ENCODE measurements at places on chromosomes 1 and 21.

- no peak for DNase-seq
Observed at GRCh38 chr1:2119886-2120285, 69.7 kb downstream of the PRKCZ start.

- DNase-seq, result no peak
Observed at GRCh38 chr1:245999697-246000637, 507.1 kb downstream of the SMYD3 start.

DNA sequence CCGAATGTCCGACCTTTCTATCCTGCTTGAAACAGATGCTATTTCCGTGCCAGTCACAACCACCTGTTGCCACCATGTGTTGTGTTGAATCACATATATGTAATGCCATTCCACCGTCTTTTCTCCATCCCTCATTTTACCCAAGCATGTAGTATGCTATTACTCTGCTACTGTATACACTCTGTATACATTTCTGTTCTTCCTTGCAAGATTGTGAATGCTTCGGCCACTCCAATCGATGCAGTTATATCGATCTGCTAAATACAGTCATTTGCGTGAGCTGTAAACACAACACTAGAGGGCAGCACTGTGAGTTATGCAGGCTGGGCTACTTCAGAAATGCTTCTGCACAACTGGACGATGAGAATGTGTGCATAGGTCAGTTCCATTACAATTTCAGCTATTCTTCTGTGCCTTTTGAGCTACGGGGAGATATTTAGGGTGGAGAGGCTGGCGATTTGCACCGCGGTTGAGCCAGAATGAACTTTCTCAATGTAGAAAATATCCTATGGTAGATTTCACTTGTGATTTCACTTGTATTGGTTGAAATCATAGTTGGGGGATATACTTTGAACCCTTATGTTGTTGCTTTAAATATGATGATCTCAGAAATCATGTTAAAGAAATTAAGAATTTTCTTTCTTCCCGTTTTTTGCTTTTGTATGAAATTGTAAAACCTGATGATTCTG is 289.8 kb downstream of the NTNG1 start:
- no peak for DNase-seq

GRCh38 chr21:41660748-41661147 is 106.1 kb downstream of the RIPK4 start:
- DNase-seq, result no peak

- DNase-seq, result no peak
Observed at GRCh38 chr1:201570886-201571624, 32.1 kb downstream of the NAV1 start.

GRCh38 chr1:182450087-182450486 is at the start of gene RGSL1:
RGSL1 (plus strand) TSS chr1:182450146; CDS start chr1:182450166, 20 bp downstream.
- DNase-seq, result no peak

DNA sequence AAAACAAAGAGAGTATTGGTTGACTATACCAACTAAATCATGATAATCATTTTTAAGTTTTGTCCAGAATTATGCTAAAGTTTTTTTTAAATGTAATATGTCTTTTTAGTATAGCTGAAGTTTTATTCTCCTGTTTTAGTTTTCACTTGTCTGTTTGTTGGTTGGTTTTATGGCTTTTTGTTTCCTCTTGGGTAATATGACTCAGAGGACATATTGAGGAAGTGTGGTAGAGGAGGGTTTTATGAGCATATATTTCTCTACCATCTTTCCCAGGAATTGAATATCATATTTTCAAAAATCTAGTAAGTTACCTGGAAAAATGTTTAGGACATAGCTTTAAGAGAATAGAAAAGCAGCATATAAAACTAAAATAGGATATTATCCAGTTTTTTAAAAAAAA is 68.6 kb upstream of the MCOLN3 start:
- DNase-seq, result no peak

DNA sequence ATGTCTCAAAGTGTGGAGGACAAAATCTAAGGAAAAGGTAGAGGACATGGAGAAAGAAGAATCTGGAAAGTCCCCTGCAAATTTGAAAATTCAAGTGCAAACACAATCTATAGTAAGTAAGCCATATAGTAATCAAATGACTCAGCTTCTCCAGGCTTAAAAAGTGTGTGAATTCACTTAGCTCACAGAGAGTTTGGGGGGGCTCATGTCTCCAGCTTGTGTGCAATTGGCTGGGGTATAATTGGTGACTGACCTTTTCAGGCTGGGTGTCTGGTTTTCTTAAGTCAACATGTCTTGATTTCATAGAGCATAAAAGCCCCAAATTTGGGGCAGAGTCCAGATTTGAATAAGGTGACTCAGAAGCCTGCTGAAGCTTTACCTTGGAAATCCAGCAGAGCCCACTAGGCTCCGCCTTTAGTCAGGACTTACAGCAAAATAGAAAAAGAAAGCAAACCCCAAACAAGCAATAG is 8.6 kb downstream of the CLDN14 start:
- no peak for DNase-seq

DNA sequence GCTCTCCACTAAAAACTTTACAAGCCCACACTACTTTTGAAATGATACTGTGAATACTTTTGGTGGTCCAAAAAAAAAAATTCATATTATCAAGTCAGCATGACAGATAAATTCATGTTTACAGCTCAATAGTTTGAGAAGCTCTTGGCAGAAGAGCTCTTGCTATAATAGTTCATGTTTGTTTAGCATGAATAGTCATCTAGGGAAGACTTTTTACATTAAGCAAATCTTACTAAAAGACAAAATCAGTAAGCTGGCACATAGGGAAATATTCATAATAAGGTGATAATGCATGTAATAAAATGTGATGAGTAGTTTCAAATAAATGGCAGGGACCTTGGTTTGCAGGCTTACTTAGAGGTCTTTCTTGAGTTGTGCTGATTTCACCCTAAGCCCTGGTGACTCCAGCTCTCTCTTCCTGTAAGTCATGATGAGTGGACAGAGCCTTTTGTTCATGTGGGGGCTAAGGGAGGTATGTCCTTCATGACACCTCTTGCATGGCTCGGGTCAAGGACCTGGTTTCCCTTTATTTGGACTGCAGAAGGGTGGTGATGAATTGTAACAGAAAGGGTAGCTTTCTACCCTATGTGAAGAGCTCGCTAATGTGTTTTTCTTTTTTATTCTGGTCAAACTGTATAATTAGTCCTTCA is 166.7 kb downstream of the GABPA start:
- DNase-seq, result no peak

GRCh38 chr21:28738420-28738704 is 254.3 kb downstream of the LTN1 start:
- DNase-seq, result no peak

GRCh38 chr1:228261706-228262105 is 53.9 kb downstream of the OBSCN start:
- no peak for DNase-seq

DNA sequence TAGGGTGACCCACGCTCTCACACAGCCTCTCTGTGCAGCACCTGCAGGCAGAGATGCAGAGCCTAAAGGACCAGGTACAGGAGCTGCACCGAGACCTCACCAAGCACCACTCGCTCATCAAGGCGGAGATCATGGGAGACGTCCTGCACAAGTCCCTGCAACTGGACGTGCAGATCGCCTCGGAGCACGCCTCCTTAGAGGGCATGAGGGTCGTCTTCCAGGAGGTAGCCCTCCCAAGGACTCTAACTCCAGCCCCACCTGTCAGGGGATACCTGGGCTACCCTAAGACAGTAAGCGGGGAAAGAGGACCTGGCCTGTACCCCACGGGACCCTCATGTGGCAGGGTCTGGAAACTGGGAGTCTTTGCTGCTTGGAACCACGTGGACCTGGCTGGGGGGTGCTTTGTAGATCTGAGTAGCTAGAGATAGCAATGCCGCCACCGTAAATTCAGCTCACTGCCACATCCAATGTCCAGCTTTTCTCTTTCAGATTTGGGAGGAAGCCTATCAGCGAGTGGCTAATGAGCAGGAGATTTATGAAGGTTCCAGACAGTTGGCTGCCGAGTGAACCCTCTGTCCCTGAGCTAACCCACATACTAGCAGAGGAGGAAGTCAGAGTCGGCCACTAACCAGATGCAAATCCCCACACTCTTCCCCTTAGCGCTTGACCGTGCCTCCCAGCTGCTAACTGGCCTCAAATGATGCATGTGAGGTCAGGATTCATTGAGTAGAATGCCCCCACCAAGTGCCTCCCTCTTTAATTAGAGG is 6.5 kb downstream of the RNF207 start:
- DNase-seq, result no peak

DNA sequence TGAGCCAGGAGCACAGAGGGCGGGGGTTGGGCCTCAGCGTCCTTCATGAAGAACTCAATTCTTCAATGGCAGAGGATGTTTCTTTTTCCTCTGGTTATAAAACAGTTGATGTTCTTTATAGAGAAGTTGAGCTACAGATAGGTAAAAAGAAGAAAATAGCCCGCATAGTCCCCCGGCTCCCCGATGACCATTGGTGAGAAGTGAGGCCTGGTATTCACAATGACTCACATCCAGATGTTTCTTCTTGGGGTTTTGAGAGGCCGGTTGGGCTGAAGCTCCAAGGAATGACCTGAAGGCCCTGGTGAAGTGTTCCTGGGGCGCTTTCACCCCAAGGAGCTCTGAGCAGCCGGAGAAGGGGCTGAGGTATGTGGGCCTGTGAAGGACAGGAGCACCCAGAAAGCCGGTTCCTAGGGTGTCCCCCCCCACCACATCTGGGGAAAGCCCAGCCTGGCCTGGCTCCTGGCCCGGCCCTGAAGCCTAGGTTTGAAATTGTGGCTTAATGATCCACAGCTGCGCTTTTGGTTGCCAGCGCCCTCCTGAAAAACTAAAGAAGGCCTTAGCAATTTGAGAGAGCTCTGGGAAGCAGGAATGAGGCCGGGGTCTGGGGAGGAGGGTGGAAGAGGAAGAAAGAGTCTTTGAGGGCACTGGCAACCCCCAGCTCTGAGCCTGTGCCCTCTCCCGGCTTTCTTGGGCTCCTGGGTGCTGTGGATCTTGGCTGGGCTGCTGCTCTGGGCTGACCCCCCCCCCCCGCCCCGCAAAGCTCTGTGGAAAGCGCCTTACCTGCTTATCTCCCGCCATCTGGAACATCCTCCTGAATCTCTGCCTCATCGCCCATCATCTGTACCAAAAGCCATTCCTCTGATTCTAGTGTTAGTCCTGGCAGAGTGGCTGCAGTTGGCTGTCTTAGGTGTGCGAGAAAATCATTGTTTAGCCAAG is 444.7 kb downstream of the CAMTA1 start:
- no peak for DNase-seq

DNA sequence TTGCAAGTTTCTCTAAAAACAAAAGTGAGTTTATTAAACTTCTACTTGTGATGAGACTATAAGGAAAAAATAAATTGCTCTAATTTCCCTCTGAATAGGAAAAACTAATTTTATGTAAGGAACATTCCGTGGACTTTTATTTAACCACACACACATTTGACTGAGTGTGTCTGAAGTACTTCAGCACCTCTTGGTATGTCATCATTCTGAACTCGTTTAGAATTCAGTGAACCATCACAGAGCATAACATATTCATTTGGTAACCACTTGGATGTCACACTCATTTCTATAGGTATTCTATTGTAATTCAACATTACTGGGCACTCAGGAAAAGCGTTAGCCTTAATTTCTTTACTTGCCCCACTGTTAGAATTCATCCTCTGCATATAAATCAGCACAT is 79.1 kb downstream of the RGS21 start:
- DNase-seq, result no peak

DNA sequence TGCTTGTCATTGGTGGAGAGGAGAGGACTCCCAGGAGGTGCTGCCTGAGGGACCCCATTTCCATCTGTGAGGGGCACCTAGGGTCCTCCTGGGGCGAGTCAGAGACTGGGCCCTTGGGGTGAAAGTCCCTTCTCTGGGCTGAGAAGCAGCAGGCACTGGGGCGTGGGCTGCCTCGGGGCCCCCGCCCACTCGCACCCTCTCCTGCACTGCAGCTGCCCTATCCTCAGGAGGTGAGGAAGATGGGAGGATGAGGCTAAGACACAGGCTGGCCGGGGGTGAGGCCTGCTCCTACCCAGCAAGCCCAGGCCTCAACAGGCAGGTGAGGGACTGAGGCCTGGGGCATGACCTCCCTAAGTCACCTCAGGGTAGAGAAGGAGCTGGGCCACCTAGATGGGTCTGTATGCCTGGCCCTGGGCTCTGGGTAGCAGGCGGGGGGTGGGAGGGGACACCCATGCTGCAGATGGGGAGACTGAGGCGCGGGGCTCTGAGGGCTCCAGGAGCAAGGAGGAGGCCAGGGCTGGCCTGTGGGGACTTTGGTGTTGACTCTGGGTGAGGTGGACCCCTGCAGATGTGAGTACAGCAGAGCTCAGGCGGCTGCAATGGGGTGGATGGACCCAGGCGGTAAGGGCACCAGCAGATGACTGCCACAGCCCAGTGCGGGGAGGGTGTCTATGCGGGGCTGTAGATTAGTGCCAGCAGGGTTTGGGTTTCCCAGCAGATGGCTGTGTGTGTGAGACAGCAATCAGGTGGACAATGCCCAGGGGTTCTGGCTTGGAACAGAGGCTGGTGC is 10.4 kb upstream of the ZNF669 start:
- DNase-seq, result no peak

- DNase-seq, result no peak
Observed at GRCh38 chr1:86470859-86471258, 2.1 kb downstream of the CLCA1 start.

DNA sequence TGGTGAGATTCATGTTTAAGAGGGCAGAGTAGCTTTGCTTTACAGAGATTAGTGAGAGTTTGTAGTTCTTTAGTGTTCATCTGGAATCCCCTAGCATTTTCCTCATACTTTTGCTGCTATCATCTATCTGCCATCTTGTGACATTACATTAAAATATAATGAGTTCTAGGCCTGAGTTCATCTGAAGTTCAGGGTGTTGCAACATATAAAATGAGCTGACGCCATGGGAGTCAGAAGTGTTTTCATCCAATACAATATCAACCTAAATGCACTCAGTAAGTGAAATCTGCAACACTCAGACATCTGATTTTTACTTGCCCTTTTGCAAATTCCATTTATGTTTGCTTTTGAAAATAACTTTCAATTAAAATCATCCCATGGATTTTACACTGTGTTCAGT is 153.8 kb downstream of the NTNG1 start:
- DNase-seq, result no peak

- DNase-seq, result no peak
Observed at GRCh38 chr1:180571060-180571831, 12.5 kb downstream of the OVAAL start.

GRCh38 chr21:36470294-36470693 is 9.6 kb downstream of the CLDN14 start:
- DNase-seq, result no peak

GRCh38 chr21:36647279-36648093 is 51.4 kb upstream of the SIM2 start:
- no peak for DNase-seq

- no peak for DNase-seq
Observed at GRCh38 chr1:234921266-234922062, 207.2 kb downstream of the TOMM20 start.

- DNase-seq, result no peak
Observed at GRCh38 chr1:179295164-179295755, 1.7 kb downstream of the SOAT1 start.

DNA sequence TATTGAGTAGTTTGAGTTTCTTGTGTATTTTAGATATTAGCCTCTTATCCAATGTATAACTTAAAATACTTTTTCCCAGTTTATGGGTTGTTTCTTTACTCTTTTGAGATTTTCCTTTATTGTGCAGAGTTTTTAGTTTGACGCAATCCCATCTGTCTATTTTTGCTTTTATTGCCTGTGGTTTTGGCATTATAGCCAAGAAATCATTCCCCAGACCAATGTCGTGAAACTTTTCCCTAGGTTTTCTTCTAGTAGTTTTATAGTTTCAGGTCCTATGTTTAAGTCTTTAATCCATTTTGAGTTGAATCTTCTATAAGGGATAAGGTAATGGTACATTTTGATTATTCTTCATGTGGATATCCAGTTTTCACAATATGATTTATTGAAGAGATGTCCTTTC is 87.6 kb downstream of the LEPR start:
- DNase-seq, result no peak

All from substantia nigra (tissue), 51 donors.